Stimulated activated CD8-positive, alpha-beta memory T cell treated with anti-CD3 and anti-CD28 coated beads, Interleukin-7, amount 100 ng/mL, for 48 hours (primary cell): ENCODE measurements at places on chromosomes 5 and 9.

- no peak for DNase-seq
Observed at GRCh38 chr9:137298401-137299202, 3.5 kb downstream of the NRARP start.

DNA sequence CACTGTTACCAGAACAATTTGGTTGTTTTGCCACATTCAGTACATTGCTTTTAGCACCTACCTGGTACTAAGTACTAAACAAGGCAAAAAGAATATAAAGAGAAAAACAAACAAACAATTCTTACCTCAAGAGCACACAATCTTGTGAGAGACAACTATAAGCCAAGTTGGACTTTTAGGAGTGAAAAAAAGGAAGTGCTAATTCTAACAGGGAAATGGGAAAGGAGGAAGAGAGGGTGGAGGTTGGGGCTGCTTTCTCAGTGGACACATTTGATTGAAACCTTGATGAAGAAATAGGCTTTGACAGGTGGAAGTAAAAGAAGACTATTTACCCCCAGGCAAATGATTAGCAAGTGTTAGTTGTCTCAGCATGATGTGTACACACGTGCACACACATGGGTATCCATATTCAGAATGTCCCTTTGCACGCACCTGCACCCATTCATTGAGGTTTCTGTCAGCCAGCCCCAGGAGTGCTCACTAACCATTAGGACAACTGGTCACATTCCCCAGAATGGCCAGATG is 302.6 kb downstream of the ACTL7B start:
- no peak for DNase-seq

DNA sequence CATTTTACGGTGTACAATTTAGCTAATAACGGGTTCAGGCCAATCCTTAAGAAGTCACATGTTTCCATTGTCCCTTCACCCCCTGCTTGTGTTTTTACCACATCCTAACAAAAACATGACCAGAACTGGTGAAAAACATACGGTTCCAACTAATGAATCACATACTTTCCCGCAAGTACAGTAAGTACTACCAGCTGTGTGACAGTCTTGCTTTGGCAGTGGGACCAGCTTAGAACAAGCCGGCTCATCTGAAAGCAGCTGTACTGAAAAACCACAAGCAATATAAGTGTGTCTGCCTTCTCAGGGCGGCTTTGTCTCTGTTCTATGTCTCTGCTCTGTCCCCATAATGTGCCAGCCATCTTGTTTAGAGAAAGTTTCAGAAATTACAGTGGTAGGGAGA is 242.5 kb downstream of the BNC2 start:
- DNase-seq, result no peak

GRCh38 chr9:84357275-84357674 is 16.7 kb upstream of the SLC28A3 start:
- no peak for DNase-seq

- no peak for DNase-seq
Observed at GRCh38 chr9:70438341-70438928, 24.0 kb upstream of the KLF9 start.

GRCh38 chr9:117355542-117355941 is 59.3 kb downstream of the ASTN2 start:
- DNase-seq, result no peak

GRCh38 chr5:156680831-156681230 is 169.3 kb upstream of the PPP1R2B start:
- no peak for DNase-seq

DNA sequence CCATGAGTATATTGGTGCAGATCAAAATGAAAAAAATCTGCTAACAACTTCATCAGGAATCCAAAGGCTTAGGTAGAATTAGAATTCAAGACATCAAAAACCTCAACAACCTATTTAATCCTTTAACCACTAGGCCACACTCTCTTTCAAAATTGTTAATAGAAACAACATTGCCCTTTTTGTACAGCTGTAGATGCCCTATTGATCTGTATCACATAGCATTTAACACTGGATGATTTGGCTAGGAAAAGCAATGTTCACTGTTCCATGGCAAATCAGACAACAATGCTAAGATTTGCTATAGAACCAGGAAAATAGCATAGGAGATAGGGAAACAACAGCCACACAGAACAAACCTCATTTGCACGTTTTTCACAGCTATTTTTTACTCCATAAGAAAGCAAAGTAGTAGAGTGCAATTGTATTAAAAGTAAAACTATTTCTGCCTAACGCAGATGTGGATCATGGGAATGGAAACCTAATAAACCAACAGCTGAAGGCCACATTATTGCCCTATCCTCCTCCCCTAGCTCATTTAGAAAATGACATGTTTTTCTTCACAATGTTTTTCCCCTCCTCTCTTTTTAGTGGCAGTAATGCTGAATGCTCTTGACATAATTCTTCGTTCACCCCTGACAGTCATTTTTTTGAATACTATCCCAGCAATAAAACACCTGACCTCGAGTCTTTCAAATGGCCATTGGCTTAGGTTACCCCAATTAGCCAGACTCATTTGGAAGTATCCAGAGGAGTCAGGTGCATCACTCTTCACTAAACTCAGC is 373.0 kb upstream of the CCNH start:
- no peak for DNase-seq

- DNase-seq, result no peak
Observed at GRCh38 chr5:92378966-92379611, 996.0 kb upstream of the ARRDC3 start.
